Regular cardiac myocyte (primary cell): ENCODE measurements at places on chromosomes 4 and X. TPM values are rescaled to one million over a fixed set of nuclear protein-coding genes. Genes with fewer than 3 reads are reported as not detected.

Gene MAOA
- 4.6 and 11.0 TPM in 2 replicates for total RNA-seq

Gene ANOS1
- 2.1 and 6.5 TPM in 2 replicates for total RNA-seq

Gene SPANXD
- total RNA-seq: not detected in 2 replicates

Gene GAGE2A
- not detected in 2 replicates for total RNA-seq

Gene ATP2B3
- not detected in 2 replicates for total RNA-seq

Gene NKX6-1
- not detected in 2 replicates for total RNA-seq

Gene GAGE12E
- not detected in 2 replicates for total RNA-seq

Gene SH3RF1
- total RNA-seq: 29.0 and 58.1 TPM in 2 replicates

Gene CSTF2
- 13.0 and 30.9 TPM in 2 replicates for total RNA-seq

Gene CLGN
- total RNA-seq: under 0.01 and 1.1 TPM in 2 replicates

Gene PNMA6A
- 0.38 and 2.8 TPM in 2 replicates for total RNA-seq

Gene NXF2B
- total RNA-seq: not detected in 2 replicates

Gene TDO2
- under 0.01 and 0.28 TPM in 2 replicates for total RNA-seq

Gene TRPC3
- under 0.01 and 0.19 TPM in 2 replicates for total RNA-seq
